ENCODE measurements at places on chromosomes 13 and 19.

GRCh38 chr13:67855741-67856238, 625.7 kb upstream of the PCDH9 start:
- no peak for DNase-seq

DNA sequence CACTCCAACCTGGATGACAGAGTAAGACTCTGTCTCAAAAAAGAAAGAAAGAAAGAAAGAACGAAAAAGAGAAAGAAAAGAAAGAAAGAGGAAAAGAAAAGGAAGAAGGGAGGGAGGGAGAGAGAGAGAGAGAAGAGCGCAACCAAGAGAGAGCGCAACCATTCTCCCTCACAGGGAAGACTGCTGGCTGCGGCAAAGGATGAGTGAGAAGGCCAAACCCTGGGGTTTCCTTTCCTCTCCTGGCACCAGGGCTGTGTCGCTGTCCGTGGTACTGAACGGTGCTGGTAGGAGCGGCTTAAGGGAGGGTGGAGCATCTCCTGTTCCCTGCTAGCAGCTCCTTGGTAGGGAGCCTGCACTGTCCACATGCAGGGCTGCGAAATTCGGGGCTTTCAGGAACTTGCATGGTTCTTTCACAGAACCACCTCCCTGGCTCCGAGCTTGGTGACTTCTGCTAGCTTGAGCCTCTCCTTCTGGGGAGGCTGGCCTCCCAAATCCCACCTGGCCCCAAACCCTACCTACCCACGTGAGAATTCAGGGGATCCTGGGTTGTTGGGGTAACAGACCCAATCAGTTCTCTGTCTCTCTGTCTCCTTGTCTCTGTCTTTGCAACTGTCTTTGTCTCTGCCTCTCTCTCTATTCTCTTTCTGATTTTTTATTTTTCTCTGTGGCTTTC, 51.1 kb upstream of the ZNRF4 start:
- peak; percentile 65 for DNase-seq

DNA sequence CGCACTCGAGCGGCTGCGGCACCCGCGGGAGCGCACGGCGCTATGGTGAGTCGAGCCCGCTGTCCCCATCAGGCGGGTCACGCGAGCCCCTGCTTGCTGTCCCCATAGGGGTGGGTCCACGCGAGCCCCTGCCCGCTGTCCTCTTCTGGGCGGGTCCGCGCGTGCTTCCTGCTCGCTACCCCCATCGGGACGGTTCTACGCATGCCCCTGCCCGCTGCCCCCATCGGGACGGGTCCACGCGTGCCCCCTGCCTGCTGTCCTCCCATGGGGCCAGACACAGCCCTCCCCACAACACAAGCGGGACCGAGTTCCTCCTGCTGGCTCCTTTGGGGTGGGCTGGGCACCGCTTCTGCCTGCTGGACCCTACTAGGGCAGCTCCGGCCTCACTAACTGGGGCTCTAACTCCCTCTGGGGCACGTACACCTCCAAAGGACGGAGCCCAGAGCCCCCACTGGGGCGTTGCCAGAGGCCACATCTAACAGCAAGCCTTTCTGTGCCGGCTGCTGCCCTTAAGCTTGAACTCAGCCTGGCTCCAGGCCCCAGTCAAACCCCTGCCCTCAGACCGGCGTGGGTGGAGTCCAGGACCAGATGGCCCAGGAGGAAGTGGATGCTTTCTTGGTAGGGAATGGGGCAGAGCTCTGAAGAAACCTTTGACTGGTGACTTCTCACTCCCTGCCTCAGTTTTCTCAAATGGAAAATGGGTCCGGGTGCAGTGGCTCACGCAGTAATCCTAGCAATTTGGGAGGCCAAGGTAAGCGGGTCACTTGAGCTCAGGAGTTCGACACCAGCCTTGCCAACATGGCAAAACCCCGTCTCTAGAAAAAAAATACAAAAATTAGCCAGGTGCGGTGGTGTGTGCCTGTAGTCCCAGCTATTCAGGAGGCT, 722 bp downstream of the COLGALT1 start:
- DNase-seq, result no peak

DNA sequence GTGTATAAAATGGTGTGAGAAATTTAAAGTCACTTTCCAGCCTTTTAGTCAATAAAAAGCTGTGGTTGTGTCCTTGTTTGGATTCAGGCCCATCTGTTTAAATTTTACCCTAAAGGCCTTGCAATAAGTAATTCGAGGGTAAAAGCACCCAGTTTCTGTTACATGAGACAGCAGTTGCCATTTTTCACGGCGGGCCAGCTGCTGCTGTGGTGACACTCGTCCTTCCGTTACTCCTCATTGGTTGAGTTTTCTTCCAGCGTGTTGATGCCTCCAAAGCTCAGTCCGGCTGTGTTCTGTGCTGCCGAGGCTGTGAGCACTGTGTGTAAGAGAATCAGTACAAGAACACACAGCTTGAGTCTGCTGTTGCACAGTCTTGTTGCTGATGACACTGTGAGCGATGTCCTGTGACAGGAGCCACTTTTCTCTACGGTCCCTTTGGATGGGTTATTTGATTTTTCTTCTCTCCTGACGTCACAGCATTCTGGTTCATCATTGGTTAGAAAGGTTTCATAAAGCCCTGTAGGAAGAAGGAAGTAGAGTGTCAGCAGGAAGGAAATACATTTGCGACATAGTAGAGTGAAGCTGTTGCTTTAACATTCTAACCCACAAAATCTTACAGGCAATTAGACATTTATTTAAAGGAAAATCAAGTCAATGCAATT, 602.5 kb upstream of the ARGLU1 start:
- DNase-seq, result no peak

- no peak for DNase-seq
These were observed 57.3 kb downstream of the KLF2 start for GRCh38 chr19:16381756-16382401.

DNA sequence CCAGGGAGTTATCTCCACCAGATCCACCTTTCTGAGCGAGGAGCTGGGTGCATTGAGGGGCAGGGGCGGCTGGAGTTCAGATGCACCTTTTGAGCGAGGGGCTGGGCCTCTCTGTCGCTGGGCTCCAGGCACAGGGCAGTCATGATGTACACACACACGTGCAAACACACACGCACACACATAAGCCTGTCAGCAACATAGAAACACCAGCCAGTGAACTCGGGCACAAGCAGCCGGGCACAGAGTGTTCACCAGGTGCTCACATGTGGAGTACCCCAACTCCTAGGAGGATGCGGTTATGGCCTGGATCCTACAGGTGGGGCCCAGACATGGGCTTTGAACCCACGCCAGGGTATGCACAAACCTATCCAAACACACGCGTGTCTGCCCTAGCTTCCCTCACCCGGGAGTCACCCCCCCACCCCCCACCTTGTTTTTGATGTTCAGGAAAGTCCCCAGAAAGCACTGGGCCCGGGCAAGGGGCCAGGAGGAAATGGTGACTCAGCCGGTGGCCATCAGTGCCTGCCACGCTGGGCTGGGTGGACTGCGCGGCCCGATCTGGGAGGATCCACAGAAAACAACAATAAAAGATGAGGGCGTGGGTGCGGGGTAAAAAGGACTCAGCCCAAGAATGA, 13.3 kb downstream of the ARRDC2 start:
- DNase-seq, result peak; percentile 92

DNA sequence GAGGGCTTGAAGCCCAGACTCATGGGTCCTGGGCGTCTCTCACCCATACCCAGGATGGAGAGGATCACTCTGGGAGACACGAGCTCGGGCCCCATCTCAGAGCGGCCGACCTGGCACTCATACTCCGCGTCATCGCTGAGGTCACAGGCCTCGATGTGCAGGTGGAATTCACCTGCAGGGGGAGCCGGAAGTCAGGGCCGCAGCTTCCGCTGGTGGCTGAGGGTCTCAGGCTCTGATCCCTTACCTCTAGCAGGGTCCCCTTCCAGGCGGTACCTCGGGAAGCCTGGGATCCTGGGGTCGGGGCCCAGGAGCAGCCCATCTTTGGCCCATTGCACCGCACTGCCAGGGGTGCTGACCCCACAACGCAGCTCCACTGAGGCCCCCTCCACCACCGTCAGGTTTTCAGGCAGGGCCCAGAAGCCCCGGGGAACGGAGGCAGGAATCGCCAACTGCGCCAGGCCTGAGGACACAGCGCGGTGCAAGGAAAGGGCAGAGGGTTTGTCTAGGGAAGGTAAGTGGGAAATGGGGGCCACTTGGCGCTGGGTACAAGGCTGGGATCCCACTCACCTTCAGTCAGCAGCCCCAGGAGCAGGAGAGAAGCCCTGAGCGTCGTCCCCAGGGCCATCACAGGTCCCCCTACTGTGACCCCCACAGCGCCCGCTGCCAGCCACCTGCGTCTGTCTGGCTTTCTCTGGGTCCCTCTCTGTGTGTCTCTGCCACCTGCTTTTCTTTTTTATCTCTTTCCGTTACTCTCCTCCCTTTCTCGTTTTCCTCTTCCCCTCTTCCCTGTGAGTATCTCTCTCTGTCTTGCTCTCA, 883 bp downstream of the NPHS1 start:
- peak; percentile 68 for DNase-seq

- no peak for DNase-seq
These were observed 20.8 kb downstream of the RANBP3 start for GRCh38 chr19:5957170-5957569.

DNA sequence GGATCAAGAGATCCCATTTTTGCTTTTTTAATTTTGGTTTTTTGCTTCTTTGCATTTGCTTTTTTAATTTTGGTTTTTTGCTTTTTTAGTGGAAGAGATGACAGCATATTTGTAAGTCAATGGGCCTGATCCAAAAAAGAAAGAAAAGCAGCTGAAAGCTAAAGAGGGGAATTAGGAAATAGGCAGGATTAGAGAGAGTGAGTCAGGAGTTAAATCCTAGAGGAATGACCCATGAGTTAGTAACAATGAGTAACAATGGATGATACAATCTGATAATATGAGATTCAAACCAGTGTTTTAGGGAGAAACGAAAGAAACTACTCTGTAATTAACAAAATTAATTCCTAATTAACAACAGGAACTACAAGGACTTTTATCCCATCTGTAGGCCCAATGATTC, 111.2 kb upstream of the SGCG start:
- DNase-seq, result no peak

GRCh38 chr19:58089846-58090245, 8.2 kb downstream of the ZSCAN18 start:
- DNase-seq, result no peak

GRCh38 chr13:109285586-109285985, 500.8 kb downstream of the IRS2 start:
- DNase-seq, result no peak

DNA sequence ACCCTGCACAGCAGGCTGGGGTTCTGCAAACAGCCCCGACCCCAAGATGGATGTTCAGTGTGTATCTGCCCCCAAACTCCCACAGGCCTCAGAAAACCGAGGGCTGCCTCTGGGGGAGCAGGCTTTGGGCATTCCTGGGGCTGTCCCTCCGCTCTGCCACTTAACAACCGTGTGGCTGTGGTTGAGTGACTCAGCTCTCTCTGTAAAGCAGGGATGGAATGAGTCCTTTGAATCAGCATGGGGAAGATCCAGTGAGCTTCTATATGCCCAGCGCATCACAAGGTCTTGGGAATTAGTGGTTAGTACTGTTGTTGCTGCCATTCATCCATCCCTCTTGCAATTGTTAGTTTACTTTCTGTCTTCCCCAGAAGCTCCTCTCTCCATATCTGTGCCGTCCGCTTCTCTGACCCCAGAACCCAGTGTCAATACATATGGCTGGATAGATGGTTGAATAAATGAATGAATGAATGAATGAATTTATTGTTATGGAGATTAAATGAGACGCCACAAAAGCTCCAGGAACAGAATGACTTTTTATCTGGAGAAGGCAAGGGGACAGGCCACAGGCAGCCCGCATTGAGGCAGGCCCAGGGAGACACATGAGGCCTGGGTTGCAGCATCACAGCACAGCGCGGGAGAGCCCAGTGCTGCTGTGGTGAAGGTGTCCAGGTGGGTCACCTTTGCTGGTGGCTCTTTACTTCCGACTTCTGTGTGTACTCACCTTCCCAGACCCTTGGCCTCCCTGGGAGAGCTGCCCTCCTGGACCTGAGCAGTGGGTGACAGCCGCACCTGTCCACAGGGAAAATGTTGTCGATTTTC, 89.2 kb downstream of the RGCC start:
- no peak for DNase-seq

DNA sequence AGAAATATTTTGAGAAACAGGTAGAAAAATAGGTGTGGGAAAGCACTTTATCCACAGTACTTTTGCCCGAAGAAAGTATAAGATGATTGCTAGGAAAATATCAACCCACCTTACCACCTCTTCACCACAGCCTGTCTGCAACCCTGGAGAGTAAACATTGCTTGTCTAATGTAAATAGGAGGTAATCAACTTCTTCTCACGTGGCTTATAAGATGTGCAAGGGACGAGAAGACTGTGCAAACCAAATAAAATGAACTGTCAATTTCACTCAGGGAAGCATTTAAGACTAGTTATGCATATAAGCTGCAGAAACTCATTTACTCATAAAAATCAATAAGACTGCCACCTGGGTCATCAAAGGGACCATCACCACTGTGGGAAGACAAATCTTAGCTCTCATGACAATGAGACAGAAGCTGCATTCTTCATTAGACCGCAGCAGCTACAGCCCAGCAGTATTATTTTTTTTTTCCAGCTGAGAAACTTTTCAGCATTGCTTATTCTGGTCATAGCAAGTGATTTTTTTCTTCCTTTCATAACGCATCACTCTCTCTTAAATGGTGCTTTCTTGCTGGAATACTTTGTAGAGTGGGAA, 807.7 kb upstream of the GPC6 start:
- no peak for DNase-seq

- DNase-seq, result no peak
These were observed 235.1 kb downstream of the NALCN start for GRCh38 chr13:101181076-101181685.

DNA sequence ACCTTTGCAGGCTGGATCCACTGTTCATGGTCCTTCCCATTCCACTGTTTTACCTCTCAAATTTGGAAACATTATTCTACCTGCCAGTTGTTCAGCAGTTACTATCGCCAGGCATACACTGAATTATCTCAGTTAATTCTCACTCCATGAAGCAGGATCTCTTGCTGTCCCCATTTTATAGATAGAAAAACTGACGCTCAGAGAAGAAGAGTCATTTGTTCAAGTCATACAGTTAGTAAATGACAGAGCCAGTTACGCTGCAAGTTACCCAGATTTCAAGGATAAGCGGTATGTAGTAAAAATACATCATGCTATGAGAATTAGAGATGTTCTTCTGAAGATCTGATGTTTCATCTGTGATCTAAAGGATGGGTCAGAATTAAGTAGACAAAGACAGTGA, 40.2 kb upstream of the IGSF23 start:
- DNase-seq, result no peak

DNA sequence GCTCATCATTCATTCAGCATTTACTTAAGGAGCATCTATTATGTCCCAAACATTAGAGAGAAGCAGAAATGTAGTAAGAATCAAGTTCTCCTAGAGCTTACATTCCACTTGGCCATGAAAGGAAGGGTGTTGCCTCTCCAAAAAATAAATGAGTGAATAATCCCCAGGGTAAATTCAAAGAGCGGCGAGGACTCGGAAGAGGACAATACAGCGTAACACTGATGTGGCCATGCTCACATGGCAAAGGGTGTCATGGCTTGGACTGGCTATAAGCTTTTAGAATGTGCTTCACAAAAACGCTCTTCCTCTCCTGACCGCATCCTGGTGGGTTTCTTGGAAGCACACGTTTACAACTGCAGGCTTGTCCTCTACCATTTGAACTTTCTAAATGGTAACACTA, 290.2 kb downstream of the IRS2 start:
- DNase-seq, result no peak

Data from CD8-positive, alpha-beta T cell (primary cell).